ENCODE measurements at places on chromosomes 11 and 22.

DNA sequence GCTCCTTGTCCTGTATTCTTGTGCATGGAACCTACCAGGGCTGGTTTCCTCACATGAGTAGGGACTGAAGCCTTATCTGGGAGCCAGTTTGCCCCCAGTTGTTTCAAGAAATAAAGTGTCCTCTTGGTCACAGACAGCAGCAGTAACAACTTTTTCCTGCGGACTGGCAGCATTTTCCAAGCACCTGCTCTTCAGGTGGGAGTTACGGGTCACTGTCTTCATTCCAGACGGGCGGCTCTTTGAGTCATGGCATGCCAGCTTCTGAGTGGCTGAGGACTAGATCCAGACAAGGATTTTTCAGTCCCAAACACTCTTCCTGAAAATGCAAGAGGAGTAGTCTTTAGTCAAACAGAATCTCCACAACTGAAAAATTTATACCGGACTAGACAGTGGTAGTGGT is 2.7 kb upstream of the CD44 start:
- no peak for DNase-seq

- DNase-seq = no peak
Observed at GRCh38 chr11:78078218-78079167, 1.2 kb downstream of the NDUFC2 start.

GRCh38 chr11:30434901-30435300 is 112.0 kb downstream of the ARL14EP start:
- DNase-seq = no peak

- no peak for DNase-seq
Observed at GRCh38 chr22:46968848-46969247, 206.4 kb downstream of the TBC1D22A start.

GRCh38 chr11:95248666-95249467 is 17.9 kb upstream of the SESN3 start:
- no peak for DNase-seq

DNA sequence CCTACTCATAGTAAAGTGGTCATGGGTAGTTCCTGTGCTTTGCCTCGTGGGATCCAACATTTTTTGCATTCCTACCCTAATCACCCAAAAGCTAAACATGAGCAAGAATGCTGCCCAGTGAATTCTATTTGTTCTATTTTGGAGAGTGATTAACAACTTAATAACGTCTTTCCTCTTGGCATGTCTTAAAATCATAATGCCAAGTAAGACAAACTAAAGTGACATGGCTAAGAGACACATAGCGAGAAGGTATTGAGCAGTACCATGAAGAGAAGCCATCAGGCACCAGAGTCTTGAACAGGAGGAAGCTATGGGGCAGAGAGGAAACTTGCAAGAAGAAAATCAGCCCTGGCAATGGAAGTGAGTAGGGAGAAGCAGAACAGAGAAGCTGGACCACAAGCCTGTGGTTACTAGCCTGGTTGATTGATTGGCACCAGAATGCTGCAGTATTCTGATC is 32.0 kb downstream of the EXPH5 start:
- DNase-seq = no peak

GRCh38 chr22:21963286-21963685 is 10.6 kb upstream of the PPM1F start:
- no peak for DNase-seq

- no peak for DNase-seq
Observed at GRCh38 chr11:18523084-18523483, 3.7 kb downstream of the TSG101 start.

DNA sequence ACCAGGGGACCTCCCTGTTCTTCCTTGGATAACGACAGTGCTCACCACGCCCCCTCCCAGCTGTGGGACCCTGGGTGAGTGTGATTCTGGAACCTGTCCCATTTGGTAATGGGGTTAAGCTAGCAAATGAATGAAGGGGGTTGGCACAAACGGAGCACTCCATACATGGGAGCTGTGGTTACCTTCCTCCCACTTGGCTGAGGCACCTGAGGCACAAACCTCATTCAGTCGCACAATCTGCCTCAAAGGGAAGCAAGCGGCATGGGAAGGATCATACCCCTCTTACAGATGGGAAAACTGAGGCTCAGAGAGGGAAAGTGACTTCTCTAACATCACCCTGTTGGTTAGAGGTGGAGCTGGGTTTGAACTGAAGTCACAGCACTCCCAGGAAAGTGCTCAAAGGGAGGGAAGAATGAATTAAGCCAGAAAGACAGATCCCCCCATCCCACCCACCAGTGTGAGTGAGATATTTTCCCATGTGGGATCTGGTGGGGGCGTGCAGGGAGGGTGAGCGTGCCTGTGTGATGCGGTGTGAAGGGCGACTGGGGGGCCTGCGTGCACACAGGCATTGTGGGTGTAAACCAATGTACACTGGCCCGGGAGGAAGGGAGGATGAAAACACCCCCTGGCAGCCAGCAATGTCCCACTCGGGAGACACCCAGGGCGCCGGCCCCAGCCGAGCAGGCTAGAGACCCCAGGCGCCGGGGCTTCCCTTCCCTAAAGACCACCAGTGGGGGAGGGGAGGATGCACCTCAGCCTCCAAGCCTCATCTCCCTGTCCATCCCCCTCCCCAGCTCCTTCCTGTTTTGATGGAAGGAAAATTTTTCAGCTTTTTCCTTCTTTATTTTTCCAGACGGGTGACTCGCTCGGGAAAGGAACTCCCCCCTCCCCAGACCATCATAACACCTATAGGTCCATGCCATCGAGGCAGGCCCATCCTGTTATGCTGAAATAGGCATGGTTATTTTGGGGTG is 8.0 kb upstream of the PDGFB start:
- DNase-seq = no peak

- no peak for DNase-seq
Observed at GRCh38 chr22:43351966-43352345, 8.8 kb upstream of the SCUBE1 start.

DNA sequence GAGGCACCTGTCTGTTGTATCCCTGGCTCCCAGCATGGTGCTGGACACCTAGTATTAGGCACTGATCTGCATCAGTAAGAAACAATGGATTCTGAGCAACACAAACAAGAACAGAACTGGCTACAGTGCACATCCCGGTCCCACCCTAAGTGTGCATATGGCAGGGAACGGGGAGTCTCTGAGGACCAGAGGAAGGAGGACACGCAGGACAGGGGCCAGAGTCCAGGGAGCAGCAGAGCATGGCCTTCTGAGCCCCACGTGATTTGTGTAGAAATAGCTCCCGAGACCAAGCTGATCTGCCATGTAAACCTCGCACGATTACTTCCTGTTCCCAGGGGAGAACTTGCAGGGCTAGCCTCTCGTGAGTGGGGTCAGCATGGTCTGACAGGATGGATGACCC is 12.7 kb upstream of the SNX32 start:
- DNase-seq = no peak

GRCh38 chr11:107785401-107785800 is 73.2 kb downstream of the SLC35F2 start:
- DNase-seq = peak; percentile 3

DNA sequence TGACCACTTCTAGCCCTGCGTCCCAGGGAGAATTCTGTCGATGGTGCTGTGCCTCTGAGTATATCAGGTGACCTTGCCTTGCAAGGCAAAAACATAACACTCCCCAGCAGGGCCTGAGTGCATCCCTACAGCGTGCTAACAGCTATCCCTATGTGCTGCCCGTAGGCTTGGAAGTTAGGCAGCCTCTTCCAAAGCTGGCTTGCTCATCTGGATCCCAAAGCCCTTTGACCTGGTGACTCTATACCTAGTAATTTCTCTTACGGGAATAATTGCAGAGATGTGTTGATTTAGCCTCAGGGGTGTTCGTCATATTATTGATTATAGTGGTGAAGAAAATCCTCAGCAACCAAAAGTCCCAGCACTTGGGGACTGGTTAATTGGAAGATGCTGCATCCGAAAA is 32.6 kb upstream of the CRYBB3 start:
- DNase-seq = no peak

GRCh38 chr22:36331912-36332622 is 55.7 kb downstream of the MYH9 start:
- DNase-seq = peak; percentile 40

DNA sequence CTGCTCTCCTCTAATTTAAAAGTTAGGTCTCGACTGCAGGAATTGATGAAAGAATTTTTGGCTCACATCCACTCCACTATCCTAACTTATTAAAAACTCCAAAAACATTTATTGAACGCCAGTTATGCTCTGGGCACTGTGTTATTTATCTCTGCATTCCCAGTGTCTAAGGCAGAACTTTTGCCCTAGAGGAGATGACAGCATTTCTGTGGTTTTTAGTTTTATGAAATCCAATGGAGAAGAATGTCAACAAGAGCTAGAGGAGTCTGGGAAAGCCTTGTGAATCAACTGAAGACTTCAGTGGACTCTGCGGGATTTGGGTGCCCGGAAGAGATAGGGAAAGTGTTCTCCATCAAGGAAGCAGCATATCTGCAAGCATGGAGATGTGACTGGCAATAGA is 217.0 kb upstream of the PGR start:
- no peak for DNase-seq

- no peak for DNase-seq
Observed at GRCh38 chr11:62792202-62792575, 383 bp upstream of the TMEM223 start.

- DNase-seq = no peak
Observed at GRCh38 chr11:106276859-106277436, 199.5 kb downstream of the AASDHPPT start.

DNA sequence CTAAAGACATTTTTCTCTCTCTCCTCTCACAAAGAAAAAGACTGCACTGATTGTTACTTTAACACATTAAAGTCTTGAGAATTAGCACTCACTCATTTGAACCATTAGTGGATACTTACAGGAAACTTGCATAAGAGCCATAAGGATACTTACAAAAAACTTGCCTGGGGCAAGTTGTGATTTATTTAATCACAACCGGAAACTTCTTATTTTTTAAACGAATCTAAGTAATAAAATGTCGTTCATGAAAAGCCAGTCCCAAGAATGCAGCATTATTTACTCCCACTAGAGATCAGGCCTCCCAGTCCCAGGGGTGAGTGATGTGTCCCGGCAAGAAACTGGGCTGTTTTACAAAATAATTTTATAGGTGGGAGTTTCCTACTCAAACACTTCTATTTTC is 59.3 kb upstream of the TTC12 start:
- DNase-seq = no peak

- DNase-seq = peak; percentile 22
Observed at GRCh38 chr22:41603873-41604332, 14.3 kb upstream of the PMM1 start.

- DNase-seq = no peak
Observed at GRCh38 chr22:20264614-20265452, 3.3 kb downstream of the RTN4R start.

GRCh38 chr22:37442537-37442936 is 15.3 kb upstream of the ELFN2 start:
- DNase-seq = no peak

GRCh38 chr11:11782532-11783110 is 59.2 kb upstream of the USP47 start:
- no peak for DNase-seq

GRCh38 chr11:112534208-112534607 is 273.5 kb upstream of the PLET1 start:
- DNase-seq = no peak

DNA sequence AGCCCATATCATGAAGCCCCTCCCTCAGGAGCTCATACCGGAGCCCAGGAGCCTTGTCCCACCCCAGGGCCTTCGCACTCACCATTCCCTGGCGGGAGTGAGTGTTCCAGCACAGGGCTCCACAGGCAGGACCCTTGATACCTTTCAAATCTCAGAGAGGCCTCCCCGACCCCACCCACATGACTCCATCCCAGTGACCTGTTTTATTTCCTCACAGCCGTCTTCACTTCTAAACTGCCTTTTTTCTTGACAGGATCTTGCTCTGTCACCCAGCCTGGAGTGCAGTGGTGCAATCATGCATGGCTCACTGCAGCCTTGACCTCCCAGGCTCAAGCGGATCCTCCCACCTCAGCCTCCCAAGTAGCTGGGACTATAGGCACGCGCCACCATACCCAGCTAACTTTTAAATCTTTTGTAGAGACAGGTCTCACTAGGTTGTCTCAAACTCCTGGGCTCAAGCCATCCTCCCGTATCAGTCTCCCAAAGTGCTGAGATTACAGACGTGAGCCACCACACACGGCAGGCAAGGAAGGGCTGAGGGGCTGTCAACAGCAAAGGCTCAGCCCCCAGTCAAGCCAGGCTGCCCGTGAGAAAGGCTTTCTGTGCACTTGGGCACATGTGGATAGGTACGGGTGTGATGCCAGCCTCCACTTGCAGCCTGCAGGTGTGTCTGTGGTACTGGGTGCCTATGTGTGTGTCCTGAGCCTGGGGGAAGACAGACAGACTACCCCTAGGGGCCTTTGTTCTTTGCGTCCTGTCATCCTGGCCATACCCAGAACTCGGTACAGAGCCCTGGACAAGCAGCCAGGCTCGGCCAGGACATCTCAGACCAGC is 9.3 kb downstream of the RPL3 start:
- DNase-seq = no peak

- no peak for DNase-seq
Observed at GRCh38 chr11:65774525-65775306, 6.1 kb downstream of the AP5B1 start.

DNA sequence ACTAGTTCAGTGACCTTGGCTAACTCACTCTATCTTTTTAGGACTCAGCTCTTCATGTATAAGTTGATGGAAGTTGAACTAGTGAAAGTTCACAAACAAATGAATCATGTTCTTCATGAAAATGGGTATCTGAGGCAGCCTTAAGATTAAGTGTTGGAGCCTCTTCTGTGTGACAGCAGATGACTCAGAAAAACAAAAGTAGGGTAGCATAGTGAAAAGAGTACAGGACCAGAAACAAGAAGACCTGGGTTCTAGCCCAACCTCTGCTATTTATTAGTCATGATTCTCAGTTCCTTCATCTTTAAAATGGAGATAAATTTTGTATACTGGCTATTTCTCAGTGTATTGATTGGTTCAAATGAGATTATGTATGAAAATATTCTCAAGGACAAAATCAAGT is 60.2 kb downstream of the USP35 start:
- no peak for DNase-seq

DNA sequence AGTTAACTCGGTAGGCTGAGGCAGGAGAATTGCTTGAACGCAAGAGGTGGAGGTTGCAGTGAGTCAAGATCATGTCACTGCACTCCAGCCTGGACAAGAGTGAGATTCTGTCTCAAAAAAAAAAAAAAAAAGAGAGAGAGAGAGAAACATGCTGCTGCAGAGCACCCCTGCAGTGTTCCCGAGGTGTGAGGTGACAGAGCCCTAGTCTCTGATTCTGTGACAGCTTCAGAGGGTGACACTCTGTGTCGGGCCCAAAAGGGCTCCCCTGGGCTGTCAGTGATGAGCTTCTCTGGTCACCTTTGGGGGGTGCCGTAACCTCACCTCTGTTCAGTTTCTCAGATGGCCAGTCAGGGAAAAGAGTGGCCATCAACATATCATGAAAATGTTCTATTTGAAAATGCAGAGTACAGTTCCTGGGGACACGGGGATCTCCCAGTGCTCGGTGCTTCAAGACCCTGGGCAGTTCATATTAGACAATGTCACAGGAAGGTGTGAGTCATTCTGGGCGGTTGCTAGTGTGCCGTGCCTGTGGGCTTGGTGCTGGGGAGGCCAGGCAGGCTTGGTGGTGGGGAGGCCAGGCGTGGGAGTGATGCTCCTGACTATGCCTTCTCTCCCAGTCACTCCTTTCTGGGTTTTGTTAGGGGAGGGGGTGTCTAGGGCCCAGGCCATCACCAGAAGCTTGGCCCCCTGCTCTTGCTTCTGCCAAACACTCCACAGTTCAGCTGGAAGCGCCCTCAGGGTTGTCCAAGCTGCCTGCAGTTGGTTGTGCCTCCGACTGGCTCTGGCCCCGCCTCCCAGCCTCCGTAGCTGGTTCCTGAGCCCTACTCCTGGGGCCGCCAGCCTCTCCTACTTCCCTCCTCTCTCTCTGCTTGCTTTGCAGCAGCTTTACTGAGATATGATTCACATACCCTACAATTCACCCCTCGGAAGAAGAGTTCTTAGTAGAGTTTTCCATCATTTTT is 52.5 kb upstream of the CLDN5 start:
- DNase-seq = peak; percentile 44

All from stimulated activated CD4-positive, alpha-beta T cell treated with anti-CD3 and anti-CD28 coated beads, Interleukin-12 subunit alpha, Interleukin-12 subunit beta, amount 100 ng/mL, for 4 hours (primary cell).